Articular chondrocyte of knee joint (primary cell): ENCODE measurements at places on chromosomes 7 and 10. TPM values are rescaled to one million over a fixed set of nuclear protein-coding genes. Genes with fewer than 3 reads are reported as not detected.

The VGF gene
- 0.11 TPM in 1 of 2 replicates, not detected in the other for total RNA-seq

The IFIT1B gene
- not detected in 2 replicates for total RNA-seq

The IQUB gene
- total RNA-seq: 1.2 and 1.6 TPM in 2 replicates

The DHTKD1 gene
- 16.6 and 19.6 TPM in 2 replicates for total RNA-seq

The NCF1 gene
- not detected in 2 replicates for total RNA-seq

The HKDC1 gene
- 0.13 and 0.54 TPM in 2 replicates for total RNA-seq
